ENCODE measurements at places on chromosomes 2 and 18.

DNA sequence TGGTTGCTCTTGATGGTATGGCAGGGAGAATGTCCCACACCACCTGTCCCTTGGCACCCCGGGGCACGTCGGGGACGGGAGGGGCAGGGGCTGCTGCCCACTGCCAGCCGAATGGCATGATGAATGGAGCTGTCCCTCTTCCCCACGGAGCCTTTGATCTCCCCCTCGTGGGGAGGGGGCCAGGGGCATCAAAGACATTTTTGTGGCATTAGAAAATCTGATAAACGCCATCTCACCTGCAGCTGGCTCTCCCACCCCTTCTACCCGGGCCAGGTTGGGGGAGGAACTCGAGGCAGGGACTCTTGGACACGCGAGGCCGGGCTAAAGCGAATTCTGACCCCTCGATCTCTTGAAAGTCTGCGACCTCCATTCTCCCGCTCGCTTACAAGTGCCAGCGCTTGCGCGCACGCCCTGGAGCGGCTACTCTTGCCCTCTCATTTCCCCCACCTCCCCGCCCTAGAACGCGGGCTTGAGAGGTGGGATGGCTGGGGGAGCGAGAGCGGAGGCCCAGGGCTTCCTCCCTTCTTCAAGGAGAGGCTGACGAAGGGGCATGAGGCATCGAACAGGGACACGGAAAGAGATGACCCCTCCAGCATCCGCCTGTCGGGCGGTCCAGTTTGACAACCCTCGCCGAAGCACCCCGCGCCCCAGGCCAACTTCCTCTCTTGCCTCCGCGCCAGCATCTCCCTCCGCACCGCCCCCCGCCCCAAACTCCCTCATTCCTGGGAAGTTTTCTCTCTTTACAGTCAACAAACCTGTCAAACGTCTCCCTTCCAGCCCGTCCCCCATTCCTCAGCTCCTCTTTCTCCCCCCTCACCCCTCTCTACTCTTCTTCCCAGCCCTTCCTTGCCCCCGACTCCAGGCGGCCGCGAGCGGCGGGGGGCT lies 692 bp upstream of the WNT6 start:
- DNase-seq = no peak

DNA sequence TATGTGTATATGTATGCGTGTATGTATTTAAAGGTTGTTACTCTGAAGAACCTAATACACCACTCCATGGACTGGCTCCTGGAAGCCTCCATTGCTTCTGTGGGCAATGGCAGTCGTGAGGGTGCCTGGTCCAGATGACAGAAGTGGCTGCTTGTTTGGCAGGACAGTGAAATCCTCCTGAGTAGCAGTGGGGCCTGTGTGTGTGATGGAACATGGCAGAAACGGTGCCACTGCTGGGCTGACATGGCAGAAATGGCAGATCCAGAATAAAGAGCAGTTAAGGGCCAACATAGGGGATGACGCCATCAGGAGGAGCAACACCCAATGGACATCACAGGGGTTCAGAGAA lies 6.1 kb upstream of the CPLX4 start:
- no peak for DNase-seq

GRCh38 chr2:202121532-202122162 lies 48.6 kb downstream of the KIAA2012 start:
- no peak for DNase-seq

GRCh38 chr2:170314744-170315447 lies 136.9 kb downstream of the MYO3B start:
- DNase-seq = no peak

- peak; percentile 49 for DNase-seq
Measured at GRCh38 chr2:26615860-26616705, 25.1 kb downstream of the CIB4 start.

DNA sequence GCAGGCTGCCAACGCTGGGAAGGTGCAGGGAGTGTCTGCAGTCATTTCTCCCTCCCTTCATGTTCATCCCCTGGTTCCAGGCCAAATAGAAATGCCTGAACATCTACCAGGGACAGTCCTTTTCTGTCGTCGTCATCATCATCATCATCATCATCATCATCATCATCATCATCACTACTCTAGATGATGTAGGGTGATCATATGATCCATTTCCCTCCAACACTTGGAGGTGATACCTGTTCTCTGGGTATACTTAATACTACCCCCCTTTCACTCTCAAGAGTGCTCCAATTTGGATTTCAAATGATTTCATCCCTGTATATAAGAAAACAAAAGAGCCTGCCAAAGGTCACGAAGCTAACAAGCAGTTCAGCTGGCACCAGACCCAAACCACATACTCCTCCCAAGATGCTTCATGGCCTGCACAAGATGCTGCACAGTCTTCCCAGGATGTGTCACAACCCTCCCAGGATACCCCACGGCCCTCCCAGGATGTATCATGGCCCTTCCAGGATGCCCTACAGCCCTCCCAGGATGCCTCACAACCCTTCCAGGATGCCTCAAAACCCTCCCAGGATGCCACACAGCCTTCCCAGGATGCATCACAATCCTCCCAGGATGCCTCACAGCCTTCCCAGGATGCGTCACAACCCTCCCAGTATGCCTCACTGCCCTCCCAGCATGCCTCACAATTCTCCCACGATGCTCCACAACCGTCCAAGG lies 257.9 kb downstream of the DYSF start:
- no peak for DNase-seq

- DNase-seq = peak; percentile 28
Measured at GRCh38 chr18:23585007-23585871, 1.1 kb downstream of the NPC1 start.

GRCh38 chr18:25533218-25533617 lies 181.3 kb upstream of the ZNF521 start:
- DNase-seq = peak; percentile 64

- DNase-seq = peak; percentile 69
Measured at GRCh38 chr18:70693246-70693645, 404.4 kb downstream of the SOCS6 start.

- no peak for DNase-seq
Measured at GRCh38 chr2:181123798-181124231, 143.4 kb downstream of the UBE2E3 start.

DNA sequence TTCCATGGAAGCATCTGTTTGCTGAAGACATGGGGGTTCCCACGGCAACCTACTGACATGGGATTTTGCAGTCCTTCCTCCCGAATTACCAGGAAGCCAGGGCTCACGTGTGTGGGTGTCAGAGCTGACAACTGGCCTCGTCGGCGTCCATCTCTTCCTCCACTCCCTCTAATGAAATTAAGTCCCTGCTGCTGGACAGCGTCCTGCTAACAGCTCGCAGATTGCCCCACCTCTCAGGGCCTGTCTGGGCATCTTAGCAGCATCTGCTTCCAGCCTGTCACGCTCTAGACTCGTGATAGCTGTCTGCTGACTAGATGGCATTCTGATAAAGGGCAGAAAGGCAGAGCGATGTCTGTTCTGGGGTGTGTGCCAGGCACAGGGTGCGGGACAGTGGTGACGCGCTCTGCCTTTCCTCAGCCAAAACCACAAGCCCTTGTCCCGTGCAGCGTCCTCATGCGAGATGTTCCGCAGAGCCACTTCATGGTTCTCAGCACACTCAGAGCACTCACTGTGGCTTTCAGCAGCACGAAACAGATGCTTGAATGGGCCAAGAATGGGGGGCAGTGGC lies 161.1 kb downstream of the ARL4C start:
- DNase-seq = peak; percentile 71

GRCh38 chr2:17190527-17190926 lies 327.7 kb downstream of the RAD51AP2 start:
- DNase-seq = no peak

DNA sequence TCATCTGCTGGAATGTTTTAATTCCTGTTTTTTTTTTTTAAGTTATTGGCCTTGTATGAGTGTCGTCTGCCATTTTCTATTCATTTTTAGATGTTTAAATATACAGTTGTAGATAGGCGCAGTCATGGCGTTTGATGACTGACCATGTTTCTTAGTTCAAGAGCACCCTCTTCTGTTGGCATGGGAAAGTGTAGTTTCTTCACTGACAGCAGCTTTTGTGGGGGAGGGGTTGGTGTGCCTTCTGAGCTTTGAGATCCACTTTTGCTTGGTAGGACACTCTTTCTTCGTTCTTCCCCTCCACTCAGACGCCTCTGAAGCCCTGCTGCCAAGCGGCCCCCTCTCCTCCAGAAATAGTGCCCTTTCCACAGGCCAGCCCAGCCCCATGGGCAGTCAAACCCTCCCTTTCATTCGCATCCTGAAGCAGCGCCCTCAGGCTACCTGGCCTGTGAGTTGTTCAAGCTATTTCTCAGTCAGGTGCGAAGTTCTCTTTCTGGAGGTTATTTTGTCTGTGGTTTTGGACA lies 492.0 kb downstream of the TNS1 start:
- peak; percentile 85 for DNase-seq

DNA sequence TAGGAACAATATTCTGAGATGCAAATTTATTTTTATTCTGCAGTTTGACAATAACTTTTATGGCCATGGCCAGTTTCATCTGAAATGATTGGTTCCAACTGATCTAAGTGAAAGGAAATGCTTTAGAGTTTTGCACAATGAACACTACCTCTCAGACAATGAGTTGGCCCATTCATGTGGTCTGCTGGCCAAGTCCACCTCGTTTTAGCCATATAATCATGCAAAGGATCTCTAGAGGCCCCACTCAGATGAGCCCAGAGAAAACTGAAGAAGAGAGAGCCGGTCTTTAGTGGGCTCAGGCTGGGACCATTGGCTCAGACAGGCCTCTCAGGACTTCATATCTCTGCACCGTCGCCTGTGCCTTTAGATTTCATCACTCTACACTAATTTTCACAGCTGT lies 254.7 kb downstream of the MREG start:
- no peak for DNase-seq

- DNase-seq = no peak
Measured at GRCh38 chr2:47658646-47659320, 124.2 kb upstream of the MSH6 start.

DNA sequence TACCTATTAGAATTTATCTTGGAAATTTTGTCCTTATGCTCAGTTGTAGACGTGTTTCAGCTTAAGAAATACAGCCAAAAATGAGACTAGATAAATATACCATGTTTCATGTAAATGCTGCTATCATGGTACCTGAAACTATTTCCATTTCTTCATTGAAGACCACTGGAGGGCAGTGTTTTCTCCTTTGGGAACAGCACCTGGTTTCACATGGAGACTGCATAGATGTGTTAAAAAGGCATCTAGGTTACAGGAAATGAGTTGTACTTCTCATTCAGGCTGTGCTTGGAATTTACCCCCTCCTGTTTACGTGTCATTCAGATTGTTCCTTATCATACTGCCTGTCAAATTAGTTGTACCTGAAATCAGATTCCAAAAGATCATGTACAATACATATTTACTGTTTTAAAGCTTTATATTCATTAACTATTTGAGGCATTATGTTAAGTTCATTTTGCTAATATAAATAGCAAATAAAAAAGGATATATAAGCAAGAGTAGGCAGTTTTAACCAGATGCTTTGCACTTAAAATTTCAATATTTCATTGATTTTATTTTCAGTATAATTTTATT lies 57.3 kb upstream of the PSMD14 start:
- peak; percentile 65 for DNase-seq

- no peak for DNase-seq
Measured at GRCh38 chr2:127631541-127631996, 14.4 kb upstream of the GPR17 start.

GRCh38 chr18:13328213-13328612 lies 109.7 kb downstream of the LDLRAD4 start:
- DNase-seq = no peak

GRCh38 chr2:46239175-46239846 lies 57.9 kb upstream of the EPAS1 start:
- no peak for DNase-seq

DNA sequence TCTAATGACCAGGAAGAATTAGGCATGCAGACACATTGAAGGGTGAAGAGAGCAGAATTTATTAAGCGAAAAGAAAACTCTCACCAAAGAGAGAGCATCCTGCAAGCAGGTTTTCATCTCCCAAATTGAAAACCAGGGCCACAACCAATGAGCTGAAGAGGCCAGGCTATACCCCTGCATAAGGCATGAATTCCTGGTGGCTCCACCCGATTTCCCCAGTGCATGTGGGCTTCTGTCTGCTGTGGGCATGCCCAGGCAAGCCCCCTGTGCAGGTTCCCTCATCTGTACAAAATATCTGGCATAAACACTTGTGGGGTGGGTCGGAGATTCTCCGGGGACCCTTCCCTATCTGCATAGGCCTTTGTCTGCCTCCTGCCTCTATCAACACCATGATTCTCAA lies 621.6 kb upstream of the LRRTM1 start:
- DNase-seq = peak; percentile 4

DNA sequence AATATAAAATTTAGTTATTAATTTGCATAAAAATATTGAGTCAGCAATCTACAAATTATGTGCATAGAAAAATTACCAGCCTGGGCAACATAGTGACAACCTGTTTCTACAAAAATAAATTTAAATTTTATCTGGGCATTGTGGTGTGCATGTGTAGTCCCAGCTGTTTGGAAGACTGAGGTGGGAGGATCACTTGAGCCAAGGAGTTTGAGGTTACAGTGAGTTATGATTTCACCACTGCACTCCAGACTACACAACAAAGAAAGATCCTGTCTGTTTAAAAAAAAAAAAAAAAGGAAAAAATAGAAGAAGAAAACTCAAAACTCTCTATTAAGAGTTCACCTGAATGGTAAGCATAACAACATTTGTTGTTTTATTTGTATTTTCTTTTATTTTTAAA lies 1048.4 kb upstream of the CDH2 start:
- DNase-seq = peak; percentile 44

DNA sequence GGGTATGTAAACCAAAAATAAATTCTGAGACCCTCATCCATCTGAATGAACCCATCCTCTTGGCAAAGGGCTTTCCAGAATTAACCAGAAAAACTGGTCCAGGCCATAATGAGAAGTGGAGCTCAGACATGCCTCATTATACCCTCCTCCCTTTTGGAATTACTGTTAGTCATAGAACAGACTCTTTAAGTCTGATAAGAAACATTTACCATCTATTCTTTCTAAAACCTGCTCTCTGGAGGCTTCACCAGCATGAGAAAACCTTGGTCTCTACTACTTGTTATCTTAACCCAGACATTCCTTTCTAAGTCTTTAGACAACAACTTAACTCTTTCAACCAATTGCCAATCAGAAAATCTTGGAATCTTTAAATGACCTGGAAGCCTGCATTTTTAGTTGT lies 82.8 kb downstream of the QPCT start:
- no peak for DNase-seq

Data from NCI-H2171 treated with DMSO at 0.1 percent for 48 hours (cell line).